Gastrocnemius medialis (tissue), 4 donors: ENCODE measurements at places on chromosomes 13 and 19.
A peak's percentile ranks its signal among the peaks of the same experiment; 100 is the strongest.

GRCh38 chr13:110298505-110299282, 8.3 kb downstream of the COL4A1 start:
- peaks cover 21% of the 10 kb centered on the region for H3K4me1 ChIP-seq
- H3K27me3 ChIP-seq: no peaks in the 10 kb centered on the region
- no peak for DNase-seq
- no peaks in the 10 kb centered on the region for H3K36me3 ChIP-seq
- peak overlapping the region; percentile 43 for H3K27ac ChIP-seq

DNA sequence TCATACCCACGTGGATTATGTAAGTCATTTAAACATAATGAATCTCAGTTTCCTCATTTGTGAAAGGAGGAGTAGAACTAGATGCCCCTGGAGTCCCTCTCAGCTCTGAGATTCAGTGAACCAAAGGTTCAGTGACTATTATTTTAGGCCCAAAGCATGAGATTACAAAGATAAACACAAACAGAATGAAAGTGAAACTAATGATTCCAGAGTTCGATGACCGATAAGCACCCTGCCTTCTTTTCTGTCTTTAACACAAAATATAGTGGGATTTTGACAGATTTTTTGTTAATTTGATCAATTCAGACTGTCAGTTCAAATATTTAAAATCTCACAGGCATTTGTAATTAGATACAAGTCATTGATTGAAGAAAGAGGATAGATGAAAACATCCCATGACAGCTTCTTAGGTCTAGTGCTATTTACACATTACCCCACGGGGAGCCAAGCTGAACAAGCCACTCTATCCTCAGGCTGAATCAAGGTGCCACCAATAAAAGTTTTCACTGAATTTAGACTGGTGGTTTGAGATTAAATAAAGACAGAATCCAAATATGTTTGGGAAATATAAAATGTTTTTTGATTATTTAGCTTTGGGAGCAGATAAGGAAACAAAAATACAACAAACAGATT, 64.6 kb upstream of the RAP2A start:
- no peak for DNase-seq
- peak overlapping the region; percentile 37 for H3K4me3 ChIP-seq
- no peaks in the 10 kb centered on the region for H3K27me3 ChIP-seq
- peak overlapping the region; percentile 75 for H3K27ac ChIP-seq

GRCh38 chr19:42363614-42364346, 26.3 kb downstream of the CNFN start:
- no peak for DNase-seq
- no peak overlapping the region for H3K27ac ChIP-seq

DNA sequence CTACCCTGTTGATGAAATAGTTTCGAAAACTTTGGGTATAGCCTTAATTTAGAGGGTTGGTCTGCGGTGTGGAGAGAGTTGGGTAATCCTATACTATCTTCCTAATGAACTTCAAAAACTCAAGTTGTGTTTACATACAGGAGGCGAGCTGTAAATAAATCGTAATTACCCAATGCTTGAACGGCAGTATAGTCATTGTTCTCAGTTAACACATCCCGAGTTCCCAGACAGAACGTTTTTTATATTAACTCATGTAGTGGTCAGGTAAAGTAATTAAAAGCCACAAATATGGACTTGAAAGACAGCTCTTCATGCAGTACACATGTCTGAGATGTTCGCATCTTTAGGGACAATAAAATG, 1.5 kb downstream of the PDS5B start:
- no peaks in the 10 kb centered on the region for H3K36me3 ChIP-seq
- DNase-seq: no peak
- H3K27me3 ChIP-seq: no peaks in the 10 kb centered on the region
- H3K4me3 ChIP-seq: peak overlapping the region; percentile 77
- peaks cover 27% of the 10 kb centered on the region for H3K4me1 ChIP-seq
- peak overlapping the region; percentile 93 for H3K27ac ChIP-seq

GRCh38 chr13:39210961-39211534, 172.8 kb downstream of the NHLRC3 start:
- H3K27me3 ChIP-seq: no peaks in the 10 kb centered on the region
- H3K36me3 ChIP-seq: no peaks in the 10 kb centered on the region
- H3K4me1 ChIP-seq: no peaks in the 10 kb centered on the region
